ENCODE measurements at places on chromosomes 11 and 22.

- DNase-seq = no peak
Observed at GRCh38 chr11:22832315-22833015, 2.9 kb upstream of the SVIP start.

DNA sequence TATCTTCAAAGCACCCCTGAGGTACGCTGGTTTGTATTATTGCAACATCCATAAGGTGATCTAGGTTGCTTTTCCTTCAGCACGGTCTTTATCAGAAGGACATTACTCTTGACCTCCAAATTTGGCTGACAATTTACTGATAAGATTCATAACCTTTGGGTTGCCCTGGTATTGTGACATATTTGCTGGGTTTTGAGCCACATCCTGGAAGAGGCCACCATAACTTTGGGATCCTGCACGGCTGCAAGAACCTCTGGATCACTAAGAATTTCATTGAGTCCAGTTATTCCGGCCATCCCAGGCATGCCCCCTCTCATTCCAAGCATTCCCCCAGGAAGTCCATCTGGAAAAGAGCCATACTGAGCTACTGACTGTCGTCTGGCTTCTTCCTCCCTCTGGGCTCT, 6.5 kb upstream of the PLET1 start:
- DNase-seq = no peak

DNA sequence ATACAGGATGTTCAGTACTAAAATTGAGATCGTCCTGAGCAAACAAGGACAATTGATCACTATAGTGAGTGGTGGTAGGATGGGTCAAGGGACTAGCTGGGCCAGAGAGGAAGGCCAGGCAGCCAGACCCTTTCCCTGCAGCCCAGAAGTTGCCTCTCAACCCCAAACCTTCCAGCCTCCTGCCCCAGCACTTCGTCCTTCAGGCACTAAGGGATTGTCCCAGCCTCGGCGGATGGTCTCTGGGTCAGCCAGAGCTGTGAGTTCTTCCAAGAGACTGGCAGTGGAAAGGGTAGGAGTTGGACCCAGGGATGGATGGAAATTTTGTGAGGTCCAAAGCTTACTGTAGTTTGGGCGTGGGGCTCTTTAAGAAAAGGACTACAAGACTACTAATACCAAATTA, 3.6 kb upstream of the LMO1 start:
- DNase-seq = no peak

DNA sequence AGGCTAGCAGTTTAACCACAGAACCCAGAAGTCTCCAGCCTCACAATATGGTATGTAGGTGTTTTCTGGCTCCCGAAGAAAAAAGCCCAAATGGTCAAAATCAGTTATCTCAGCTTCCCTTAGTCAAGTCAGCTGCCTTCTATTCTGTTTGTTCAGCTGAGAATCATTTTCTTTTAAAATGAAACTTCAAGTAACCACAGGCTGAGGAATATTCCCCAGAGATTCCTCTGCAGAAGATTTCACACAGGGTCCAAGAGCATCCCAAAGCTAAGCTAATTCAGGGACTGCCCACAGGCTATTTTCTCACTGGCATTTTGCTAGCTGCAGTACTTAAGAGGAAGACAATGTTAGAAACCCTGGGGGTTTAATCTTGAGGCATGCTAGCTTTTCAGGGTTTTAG, 977.0 kb upstream of the CHORDC1 start:
- DNase-seq = no peak

DNA sequence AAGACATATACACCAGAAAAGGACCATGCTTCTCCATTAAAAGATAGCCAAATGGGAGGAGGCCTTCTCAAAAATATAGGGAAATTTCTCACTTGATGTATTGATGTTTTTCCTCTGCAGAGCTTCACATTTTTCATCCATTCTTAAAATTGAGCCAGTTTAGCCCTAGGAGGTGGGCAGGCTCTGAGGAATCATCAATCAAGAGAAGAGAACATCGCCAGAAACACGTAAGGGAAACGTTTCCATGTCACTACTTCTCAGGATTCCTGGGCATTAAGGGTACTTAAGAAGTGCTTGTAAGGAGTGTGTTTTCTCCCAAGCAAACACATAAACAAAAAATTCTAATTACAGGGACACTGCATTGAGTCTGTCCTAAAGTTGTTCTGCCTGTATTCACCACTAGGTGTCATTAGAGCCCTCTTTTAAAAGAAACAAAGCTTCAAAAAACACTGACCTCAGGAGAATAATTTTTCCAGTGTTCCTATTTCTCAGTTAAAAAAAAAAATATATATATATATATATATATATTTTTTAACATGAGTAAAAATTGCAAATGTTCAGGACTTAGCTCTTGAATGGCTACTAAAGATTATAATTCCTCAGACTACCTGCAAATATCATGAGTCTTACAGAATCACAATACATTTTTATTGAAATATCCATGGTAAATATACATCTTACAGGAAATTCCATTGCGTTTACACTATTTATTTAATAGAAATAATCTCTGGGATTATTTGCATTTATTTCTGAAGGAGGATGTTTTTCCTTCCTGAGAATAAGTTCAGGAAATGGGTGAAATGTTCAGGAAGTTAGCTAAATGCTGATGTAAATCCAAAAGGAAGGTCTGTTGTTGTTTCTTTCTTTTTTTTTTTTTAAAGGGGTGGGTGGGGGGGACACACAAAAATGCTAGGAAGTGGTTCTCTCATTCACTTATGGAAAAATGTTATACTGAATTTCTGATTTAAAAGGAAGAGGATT, 16.0 kb downstream of the FZD4 start:
- DNase-seq = peak; percentile 49

- DNase-seq = no peak
Observed at GRCh38 chr22:25765016-25765367, 23.0 kb downstream of the MYO18B start.

DNA sequence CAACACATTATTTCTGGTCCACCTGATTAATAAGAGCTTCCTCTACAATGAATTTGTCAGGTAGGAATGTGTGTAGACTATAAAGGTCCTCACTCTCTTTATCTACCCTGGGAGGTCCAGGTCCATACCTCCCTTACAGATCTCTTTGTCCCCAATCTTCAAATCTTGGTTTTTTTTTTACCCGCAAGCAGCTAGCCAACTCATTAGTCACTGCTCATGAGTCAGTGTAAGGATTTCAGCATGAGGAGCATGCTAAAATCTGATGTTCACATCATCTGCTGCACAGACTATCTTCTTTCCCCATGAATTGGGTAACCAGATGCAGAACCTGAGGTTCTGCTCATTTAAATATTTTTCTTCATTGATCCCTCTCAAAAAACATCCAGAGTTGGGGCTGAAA, 397.0 kb upstream of the ISX start:
- no peak for DNase-seq

DNA sequence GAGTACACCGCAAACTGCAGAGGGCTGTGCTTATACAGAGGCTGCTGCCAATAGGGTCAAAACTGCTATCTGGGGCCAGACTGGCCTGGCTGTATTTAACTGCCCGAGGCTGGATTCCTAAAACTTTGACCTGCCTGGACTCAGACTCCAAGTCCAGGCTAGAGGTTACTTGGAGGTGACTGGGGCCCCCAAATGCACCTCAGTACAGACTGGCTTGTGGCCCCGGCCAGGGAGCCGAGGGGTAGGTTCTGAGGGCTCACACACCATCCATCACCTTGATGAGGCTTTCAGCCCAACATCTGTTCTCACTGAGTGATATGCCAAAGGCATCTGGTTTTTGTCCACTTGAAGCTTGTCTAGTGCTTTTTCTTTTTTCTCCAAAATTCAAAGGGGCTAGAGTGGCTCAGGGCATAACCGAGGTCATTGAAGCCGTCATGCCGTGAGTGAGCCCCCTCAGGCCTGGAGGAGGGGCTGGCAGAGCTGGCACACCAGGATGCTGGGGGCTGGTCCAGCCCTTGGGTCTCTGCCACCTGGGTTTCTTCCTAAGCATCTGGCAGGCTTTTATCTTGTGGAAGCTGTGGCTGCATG, 52.4 kb upstream of the TTLL12 start:
- DNase-seq = no peak

- no peak for DNase-seq
Observed at GRCh38 chr11:69480547-69481392, 693 bp upstream of the LINC01488 start.

- DNase-seq = no peak
Observed at GRCh38 chr11:122202161-122202950, 86.3 kb upstream of the BLID start.

GRCh38 chr22:35685731-35686130, 31.9 kb upstream of the APOL5 start:
- DNase-seq = no peak

DNA sequence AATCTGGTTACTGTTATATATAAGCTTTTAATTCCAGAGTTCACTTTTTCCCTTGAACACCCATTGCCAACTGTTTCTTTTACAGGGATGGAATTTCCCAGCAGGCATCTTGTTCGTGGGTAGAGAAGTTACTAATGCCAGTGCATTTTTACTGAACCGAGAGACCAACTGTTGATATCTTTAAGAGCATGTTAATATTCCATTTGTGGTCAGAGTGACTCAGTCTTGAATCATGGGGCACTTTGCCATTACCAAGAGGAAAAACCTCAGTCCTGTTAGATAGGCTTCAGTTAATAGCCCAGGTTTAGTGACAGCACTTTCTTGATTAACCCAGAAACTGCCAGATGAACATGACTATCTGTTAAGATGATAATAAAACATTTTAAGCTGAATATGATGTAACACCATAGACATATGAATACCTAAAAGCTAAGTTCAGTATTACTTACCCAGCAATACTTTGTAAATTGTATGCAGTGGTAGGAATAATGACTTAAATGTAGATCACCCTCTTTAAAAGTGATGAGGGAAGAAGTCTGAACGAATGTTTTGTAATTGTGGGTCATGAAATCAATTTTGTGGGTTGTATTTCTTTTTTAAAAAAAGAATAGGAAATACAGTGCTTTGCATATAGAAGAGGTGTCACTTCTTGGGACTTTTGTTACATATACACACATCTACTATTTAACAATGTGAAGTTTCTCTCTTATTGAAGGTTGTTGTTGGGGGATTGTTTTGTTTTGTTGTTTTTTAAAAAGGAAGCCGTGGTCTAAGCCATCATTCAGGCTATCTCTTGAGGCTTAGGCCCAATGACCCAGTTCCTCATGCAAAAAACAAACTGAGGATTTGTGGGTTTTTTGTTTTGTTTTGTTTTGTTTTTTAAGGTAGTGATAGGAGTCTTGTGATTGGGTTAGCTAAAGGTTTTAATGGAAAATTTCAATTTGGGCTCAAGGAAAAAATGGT, 79.2 kb upstream of the GRIK4 start:
- DNase-seq = no peak

GRCh38 chr22:26558248-26558895, 31.6 kb downstream of the TPST2 start:
- DNase-seq = no peak

- no peak for DNase-seq
Observed at GRCh38 chr11:114079511-114080065, 20.1 kb downstream of the ZBTB16 start.

- no peak for DNase-seq
Observed at GRCh38 chr22:31874821-31875220, 69.5 kb upstream of the YWHAH start.

DNA sequence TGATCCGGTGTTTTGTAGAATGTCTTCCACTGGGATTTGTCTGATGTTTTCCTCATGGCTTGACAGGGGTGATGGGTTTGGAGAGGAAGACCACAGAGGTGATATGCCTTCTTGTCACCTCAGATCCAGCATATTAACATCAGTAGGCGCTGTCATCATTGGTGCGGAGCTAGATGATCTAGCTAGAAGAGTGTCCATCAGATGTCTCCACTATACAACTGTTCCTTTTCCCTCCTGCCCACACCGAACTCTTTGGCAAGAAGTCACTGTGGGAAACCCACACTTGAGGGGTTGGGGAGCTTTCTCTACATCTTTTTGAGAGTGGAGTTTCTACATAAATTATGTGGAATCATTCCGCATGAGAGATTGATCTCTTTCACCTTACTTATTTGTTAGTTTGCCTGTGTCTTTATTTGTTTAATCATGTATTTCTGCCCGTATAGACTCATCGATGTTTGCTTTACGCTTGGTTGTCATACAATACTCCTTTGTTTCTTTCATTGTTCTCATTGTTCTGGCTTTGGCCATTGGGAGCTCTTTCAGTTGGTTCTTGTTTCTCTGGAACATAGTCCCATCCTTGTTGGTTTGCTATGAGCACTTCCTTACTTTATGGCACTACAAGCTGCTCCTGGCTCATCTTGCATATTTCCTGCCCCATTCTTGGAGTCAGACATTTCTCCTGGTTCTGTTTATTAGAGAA, 1420.3 kb downstream of the BRD1 start:
- DNase-seq = no peak

- no peak for DNase-seq
Observed at GRCh38 chr11:69864686-69865661, 45.8 kb upstream of the FGF3 start.

GRCh38 chr11:130159657-130160497, at the start of gene ST14:
ST14 (plus strand) TSS chr11:130159782; CDS start chr11:130159980, 198 bp downstream.
- peak; percentile 75 for DNase-seq

DNA sequence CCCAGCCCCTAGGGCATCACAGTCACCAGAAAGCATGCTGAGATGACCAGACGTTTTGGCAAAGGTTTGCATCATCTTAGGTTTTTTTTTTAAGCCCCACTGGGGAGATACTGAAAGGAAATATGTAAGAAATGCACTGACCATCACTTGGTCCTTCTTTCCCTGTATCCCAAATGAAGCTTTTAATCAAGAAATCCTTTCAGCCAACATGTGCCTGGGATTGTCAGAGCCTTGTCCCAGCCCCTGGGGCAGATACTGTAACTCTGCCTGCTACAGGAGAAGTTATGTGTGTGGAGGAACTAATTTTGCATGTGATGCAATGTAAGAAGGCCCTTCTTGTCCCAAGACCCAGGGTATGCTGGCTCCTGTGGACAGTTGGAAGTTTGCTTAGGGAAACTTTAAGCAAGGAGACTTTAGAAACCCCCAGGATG, 65.6 kb downstream of the PPFIBP2 start:
- DNase-seq = no peak

- no peak for DNase-seq
Observed at GRCh38 chr22:48797731-48798130, 1029.9 kb downstream of the BRD1 start.

DNA sequence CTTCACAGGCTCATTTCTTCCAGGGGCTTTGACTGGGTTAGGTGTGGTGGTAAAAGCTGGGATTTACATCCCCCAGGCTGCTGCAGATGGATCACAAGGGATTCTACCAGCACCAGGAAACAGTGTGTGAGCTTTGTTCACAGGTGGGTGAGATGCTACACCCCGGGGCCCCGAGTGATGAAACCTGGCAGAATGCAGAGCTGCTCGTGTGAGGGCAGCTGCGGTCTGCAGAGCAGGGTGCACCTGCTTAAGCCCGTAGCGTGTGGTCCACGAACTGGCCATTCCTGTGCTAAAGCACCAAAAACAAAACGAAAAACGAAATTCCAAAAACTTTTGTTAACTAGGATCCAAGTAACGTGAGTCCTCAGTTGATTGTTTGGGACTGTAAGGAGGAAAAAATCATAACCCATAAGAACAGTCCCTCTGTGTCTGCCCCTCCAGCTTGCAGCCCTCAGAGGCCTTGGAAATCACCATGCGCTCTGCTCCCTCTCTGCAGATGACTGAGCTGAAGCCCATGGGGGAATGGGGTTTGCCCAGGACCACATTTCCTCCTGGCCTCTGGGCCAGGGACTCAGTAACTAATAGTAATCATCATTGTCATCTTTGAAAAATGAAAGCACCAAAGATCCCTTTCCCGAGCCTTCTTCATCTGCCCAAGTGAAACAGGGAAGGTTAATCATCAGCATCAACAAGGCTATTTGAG, 24.6 kb downstream of the ELF5 start:
- DNase-seq = no peak

- DNase-seq = no peak
Observed at GRCh38 chr11:132531921-132532320, 1000.4 kb downstream of the OPCML start.

GRCh38 chr11:112797648-112798293, 163.4 kb upstream of the NCAM1 start:
- DNase-seq = no peak

- no peak for DNase-seq
Observed at GRCh38 chr11:126646701-126647557, 291.4 kb downstream of the ST3GAL4 start.
